GM13977 (cell line): ENCODE measurements at places on chromosomes 5 and 9.
A peak's percentile ranks its signal among the peaks of the same experiment; 100 is the strongest.

GRCh38 chr5:39131210-39132127 is 57.3 kb upstream of the RICTOR start:
- no peak for DNase-seq

DNA sequence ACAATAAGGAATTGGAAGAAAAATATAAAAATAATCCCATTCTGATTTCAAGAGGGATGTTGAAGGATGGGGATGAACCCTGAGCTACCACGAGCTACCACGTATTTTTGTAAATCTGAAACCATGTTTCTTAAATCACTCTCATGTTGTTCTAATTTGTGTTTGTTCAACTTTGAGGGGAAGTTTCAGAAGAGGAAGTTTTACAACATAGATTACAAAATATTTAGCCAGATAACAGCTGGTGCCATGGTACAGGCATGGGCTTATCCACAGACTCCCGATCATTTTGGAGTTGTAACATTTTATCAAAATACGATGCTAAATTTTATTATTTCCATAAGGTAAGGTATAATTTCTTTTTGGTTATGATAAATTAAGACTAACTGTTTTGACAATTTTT is 15.2 kb downstream of the CCDC125 start:
- no peak for DNase-seq

- DNase-seq = no peak
These were observed 47.8 kb upstream of the IER5L start for GRCh38 chr9:129225815-129226214.

GRCh38 chr5:28603869-28604268 is 1565.5 kb upstream of the CDH9 start:
- DNase-seq = no peak

- DNase-seq = no peak
These were observed 1114.9 kb upstream of the C9orf72 start for GRCh38 chr9:28688172-28688571.

DNA sequence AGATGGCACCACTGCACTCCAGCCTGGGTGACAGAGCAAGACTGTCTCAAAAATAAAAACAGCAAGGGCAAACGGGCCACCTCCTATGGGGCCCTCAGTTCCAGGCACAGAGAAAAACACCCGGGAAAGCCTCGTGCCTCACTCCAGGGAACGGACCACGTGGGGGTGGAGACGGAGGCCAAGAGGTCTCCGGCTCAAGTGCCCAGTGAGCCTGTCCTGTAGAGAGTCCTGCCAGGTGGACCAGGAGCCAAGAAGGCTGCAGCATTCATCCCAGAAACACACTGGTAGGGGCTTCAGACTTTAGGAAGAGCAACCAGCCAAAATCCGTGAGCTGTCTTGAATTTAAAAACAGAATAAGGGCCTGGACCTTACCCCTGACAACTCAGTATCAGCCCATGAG is 63.8 kb downstream of the C5orf15 start:
- no peak for DNase-seq

DNA sequence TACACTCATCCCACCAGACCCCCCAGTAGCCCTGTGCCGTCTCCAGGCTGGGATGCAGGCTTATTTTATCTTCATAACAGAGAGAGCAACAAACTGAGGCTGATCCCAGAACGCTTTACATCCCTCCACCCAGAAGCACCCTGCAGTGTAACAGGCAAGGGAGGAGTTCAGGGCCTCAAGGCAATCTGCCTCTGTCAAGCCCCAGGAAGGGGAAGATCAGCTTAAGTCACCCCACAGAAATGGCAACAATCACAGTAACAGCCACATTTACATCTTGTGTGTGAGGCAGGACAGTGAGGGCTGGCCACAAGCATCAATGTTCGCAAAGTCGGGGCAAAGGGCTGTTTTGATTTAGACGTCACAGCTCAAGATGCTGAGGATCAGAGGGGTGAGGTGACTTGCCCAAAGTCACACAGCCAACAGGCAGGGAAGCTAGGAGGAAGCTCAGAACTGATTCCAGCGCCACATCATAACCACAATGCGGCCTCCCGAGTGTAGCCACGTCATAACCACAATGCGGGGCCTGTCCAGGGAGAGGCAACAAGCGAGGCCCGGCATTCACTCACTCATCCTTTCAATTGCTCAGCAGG is 14.4 kb downstream of the STK10 start:
- DNase-seq = no peak

GRCh38 chr5:8949908-8950307 is 596.0 kb downstream of the SEMA5A start:
- DNase-seq = peak; percentile 28

DNA sequence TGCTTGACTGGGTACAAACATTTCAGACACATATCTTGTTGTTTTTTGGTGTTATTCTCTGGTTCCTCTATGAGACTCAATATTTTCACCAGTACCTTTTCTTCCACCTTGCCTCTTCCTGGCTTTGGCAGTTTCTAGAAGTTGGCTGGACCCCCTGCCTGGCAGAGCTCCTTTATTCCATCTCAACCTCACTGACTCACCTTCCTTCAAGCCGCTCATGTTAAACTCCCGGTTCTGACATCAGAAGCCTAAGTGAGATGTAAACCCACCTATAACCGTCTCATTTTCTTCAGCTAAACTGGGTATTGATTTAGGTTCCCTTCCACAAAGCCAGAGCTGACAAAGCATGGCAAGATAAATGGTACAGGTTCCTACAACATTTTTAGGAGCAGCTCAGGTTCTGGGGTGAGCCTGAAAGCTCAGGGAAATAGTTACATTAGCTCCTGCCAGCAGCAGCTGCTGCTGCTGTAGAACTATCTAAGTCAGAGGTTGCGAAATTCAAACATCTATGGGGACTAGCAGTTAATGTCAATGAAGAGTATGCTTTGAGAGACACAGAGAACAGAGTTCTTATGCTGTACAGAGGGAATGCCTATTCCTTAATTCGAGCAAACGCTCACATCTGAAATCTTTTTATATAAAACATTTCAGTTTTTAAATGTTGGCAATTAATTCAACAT is 197.1 kb upstream of the NR3C1 start:
- DNase-seq = no peak

DNA sequence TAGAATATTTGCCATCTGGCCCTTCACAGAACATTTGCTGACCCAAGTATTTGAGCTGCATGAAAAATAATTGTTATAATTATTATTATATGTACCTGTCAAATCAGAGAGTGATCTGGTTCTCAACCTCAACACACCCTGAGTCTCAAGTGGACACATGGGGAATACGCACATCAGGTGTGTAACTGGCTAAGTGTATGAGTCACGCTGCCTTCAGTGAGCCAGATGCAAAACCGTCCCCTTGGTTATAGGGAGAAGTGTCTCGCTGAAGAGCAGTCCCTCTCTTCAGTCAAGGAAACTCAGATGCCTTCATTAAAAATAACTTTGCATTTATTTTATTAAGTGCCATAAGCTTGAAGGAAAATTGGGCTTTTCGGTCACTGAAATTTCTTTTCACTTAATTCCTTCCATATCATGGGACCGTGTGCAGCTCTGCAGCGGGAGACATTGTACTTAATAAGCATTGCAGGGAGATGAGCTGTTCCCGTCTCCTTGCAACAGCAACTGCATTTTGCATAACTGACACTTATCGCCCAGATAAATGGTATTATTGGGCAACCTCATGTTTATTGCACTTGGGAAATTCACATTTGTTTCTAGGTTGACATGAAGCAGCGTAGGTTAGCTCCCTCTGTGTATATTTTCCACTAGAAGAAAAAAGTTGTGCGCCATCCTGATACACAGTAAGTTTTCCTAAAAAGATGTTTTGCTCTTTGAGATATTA is 512.3 kb upstream of the DAP start:
- DNase-seq = no peak

GRCh38 chr5:53067641-53068040 is 41.9 kb downstream of the MOCS2 start:
- DNase-seq = no peak

DNA sequence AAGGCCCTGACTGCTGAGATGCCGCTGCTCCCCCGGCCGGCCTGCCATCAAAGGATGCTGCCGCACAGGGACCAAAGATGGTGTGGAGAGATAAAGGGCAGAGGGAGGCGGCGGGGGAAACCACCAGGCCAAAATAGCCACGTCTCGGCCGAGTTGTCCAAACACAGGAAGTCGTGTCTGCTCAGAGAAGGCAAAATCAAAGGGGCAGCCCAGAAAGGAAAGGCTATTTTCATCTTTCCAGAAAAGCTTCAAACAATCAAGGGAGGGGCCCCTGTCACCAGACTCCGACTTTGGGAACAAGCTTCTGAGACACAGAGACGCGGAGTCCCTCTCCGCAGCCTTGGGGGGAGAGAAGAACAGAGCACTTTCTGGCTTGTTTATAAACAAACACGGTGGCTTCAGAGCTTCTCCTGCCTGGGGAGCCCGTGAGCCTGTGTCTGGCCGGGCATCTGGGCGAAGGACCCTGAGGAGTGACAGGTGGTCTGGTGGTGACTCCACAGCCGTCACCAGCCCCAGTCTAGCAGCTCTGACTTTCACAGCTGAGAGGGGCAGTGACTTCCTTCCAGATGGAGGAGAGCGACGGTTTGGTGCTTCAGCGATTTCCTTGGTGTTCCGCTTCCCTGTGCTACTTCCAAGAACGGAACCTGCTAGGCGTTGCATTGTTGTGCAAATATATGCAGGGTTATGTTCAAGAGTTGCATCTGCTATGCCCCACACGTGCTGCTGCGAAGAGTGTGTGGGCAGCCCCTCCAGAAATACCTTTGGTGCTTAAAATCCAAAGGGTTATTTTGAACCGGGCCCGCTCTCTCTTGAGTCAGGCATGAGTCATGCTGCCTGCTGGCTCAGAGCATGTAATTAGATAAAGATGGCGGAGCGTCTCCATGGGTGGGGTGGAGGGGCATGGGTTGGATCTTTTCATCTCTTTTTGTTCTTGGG is 24.0 kb downstream of the ADAMTSL2 start:
- peak; percentile 91 for DNase-seq

GRCh38 chr5:139979518-139979917 is 63.6 kb downstream of the NRG2 start:
- no peak for DNase-seq

GRCh38 chr9:82538634-82539033 is 524.3 kb downstream of the RASEF start:
- DNase-seq = no peak

GRCh38 chr9:71774920-71775319 is 6.6 kb upstream of the CEMIP2 start:
- no peak for DNase-seq
